Activated T-cell treated with anti-CD3 and anti-CD28 coated beads, Interleukin-2, amount 50 U/mL, for 72 hours (primary cell): ENCODE measurements at places on chromosomes 3 and 15.

DNA sequence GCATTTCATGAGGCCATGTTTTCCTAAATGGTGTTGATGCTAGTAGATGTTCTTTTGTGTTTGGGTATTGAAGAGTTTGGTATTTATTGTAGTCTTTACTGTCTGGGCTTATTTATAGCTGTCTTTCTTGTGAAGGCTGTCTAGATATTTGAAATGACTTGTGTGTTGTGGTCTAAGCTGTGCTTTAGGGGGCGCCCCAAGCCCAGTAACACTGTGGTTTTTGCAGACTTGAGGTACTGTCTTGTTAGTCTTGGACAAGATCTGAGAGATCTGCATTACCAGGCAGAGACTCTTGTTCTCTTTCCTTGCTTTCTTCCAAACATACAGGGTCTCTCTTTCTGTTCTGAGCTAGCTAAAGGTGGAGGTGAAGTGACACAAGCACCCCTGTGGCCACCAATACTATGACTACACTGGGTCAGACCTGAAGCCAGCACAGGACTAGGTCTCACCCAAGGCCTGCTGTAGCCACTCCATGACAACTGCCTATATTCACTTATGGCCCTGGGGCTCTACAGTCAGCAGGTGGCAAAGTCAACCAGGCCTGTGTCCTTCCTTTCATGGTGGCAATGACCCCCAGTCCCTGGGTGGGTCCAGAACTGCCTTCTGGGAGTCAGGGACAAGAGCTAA is 152.1 kb upstream of the TBC1D5 start:
- no peaks in the 10 kb centered on the region for H3K27me3 ChIP-seq
- H3K4me1 ChIP-seq, result no peaks in the 10 kb centered on the region
- H3K4me3 ChIP-seq, result no peak overlapping the region
- peak; percentile 55 for DNase-seq
- H3K27ac ChIP-seq, result no peak overlapping the region
- H3K36me3 ChIP-seq, result no peaks in the 10 kb centered on the region

DNA sequence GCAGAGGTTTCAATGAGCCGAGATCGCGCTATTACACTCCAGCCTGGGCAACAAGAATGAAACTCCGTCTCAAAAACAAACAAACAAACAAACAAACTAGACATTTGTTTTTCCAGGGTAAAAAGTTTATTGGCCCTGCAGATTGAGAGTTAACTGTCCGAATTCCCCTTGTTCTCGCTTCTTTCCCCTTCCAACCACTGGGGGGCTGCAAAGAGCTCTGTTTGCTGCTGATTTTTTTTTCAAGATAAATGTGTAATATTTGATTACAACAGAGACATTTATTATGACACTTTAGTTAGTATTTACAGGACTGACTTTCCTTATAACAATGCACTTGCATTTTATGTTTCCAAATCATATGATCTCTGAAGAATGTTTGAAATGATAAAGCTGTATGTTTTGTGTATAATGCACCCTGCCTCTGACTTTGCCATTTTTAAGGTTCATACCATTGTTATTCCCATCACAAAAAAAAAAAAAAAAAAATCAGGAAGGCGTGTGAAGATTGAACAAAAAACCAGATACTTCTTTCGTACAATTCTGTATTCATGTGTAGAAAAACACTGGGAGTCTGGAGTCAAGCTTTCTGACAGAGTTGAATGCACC is 2.8 kb downstream of the CLSTN2 start:
- no peaks in the 10 kb centered on the region for H3K36me3 ChIP-seq
- peaks cover 75% of the 10 kb centered on the region for H3K27me3 ChIP-seq
- H3K4me3 ChIP-seq, result no peak overlapping the region

DNA sequence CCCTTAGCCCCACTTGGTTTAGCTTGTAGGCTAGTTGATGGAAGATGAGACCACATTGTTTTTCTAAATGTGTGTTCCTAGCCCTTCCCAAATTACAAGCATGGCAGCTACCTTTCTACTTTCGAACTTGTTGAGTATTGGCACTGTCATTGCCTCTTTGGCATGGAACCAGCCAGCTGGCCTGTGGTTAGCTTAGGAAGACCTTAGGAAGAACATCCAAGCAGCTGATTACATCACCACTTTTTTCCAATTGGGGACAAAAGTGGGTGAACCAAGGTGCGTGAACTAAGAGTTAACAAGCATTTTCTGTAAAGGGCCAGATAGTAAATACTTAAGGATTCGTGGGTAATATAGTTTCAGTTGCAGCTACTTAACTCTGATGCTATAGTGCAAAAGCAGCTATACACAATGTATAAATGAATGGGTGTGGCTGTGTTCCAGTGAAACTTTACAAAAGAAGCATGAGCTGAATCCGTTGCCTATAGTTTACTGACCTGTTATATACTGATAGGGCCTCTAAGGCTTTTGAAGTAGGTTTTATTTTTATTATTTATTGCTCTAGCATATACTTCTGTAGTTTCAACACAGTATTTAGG is 8.5 kb downstream of the KLHL18 start:
- H3K27ac ChIP-seq, result no peak overlapping the region
- no peaks in the 10 kb centered on the region for H3K27me3 ChIP-seq
- DNase-seq, result no peak
- peaks cover 27% of the 10 kb centered on the region for H3K4me1 ChIP-seq

DNA sequence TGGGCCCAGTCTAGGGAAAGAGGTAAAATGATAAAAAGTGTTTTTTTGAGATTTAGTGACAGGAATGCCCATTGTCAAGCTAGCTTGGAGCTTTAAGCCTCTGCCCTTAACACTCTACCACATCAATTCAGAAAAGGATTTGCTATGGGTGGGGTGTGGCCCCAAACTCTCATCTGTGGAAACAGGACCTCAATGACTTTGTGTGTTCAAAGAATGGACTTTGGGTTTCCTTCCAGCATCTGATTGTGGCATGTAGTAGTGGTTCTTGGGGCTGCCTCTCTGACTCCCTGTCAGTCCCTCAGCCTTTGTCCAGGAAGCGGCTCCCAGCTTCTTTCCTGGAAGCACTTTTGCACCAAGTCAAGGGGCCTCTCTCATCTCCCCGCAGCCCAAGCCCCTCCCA is 56.1 kb downstream of the CCNL1 start:
- H3K27me3 ChIP-seq, result no peaks in the 10 kb centered on the region
- H3K27ac ChIP-seq, result peak overlapping the region; percentile 62
- peaks cover 1% of the 10 kb centered on the region for H3K36me3 ChIP-seq
- DNase-seq, result no peak
- peak overlapping the region; percentile 45 for H3K4me3 ChIP-seq

- no peak for DNase-seq
- H3K4me1 ChIP-seq, result no peaks in the 10 kb centered on the region
- H3K4me3 ChIP-seq, result no peak overlapping the region
- no peak overlapping the region for H3K27ac ChIP-seq
- H3K27me3 ChIP-seq, result peaks cover 2% of the 10 kb centered on the region
- no peaks in the 10 kb centered on the region for H3K36me3 ChIP-seq
Measured at GRCh38 chr3:122105626-122106025, 50.5 kb downstream of the CD86 start.

DNA sequence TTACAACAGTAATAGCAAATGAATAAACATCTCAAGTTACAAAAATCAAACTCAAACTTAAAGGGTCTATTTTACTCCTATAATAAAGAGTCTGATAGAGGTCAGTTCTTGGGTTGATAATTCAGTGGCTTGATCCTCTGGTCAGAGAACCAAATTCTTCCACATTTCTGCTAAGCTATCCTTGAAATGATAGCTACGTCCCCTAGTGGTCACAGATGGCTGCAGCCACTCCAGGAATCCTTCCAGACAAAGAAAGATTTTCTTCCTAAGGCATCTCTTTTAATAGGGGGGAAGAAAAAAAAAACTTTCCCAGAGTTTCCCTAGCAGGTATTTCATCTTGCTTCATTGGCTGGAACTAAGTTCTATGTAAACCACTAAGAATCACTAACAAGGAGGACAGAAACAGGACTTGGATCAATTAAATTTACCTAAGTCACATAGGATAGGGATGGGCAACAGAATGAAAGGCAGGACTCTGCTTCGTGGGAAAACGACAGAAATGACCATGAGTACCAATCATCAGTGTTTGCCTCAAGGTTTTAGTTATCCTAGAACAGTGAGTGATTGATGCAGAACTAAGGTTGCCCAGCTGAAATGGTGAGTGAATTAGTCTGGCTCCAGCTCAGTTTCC is 160.7 kb downstream of the STAC start:
- no peaks in the 10 kb centered on the region for H3K4me1 ChIP-seq
- no peak for DNase-seq
- H3K4me3 ChIP-seq, result no peak overlapping the region
- H3K27ac ChIP-seq, result no peak overlapping the region

- peaks cover 78% of the 10 kb centered on the region for H3K27me3 ChIP-seq
- DNase-seq, result peak; percentile 14
- H3K36me3 ChIP-seq, result no peaks in the 10 kb centered on the region
- no peak overlapping the region for H3K27ac ChIP-seq
- H3K4me3 ChIP-seq, result peak overlapping the region; percentile 83
Measured at GRCh38 chr15:63043335-63044076, 959 bp downstream of the TPM1 start.

DNA sequence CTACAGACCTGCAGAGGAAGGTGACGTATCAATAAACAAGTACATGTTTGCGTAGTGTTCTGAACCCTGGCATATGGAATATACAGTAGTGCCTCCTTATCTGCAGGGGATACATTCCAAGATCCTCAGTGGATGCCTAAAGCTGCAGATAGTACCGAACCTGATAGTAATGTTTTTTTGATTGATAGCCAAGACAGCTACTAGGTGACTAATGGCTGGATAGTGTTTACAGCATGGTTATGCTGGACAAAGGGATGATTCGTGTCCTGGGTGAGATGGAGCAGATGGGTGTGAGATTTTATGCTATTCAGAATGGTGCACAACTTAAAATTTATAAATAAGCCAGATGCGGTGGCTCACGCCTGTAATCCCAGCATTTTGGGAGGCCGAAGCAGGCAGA is 55.8 kb upstream of the IGF2BP2 start:
- no peak for DNase-seq
- no peaks in the 10 kb centered on the region for H3K36me3 ChIP-seq
- H3K4me3 ChIP-seq, result no peak overlapping the region
- H3K27me3 ChIP-seq, result peaks cover 6% of the 10 kb centered on the region
- H3K4me1 ChIP-seq, result peaks cover 4% of the 10 kb centered on the region
- H3K27ac ChIP-seq, result no peak overlapping the region

DNA sequence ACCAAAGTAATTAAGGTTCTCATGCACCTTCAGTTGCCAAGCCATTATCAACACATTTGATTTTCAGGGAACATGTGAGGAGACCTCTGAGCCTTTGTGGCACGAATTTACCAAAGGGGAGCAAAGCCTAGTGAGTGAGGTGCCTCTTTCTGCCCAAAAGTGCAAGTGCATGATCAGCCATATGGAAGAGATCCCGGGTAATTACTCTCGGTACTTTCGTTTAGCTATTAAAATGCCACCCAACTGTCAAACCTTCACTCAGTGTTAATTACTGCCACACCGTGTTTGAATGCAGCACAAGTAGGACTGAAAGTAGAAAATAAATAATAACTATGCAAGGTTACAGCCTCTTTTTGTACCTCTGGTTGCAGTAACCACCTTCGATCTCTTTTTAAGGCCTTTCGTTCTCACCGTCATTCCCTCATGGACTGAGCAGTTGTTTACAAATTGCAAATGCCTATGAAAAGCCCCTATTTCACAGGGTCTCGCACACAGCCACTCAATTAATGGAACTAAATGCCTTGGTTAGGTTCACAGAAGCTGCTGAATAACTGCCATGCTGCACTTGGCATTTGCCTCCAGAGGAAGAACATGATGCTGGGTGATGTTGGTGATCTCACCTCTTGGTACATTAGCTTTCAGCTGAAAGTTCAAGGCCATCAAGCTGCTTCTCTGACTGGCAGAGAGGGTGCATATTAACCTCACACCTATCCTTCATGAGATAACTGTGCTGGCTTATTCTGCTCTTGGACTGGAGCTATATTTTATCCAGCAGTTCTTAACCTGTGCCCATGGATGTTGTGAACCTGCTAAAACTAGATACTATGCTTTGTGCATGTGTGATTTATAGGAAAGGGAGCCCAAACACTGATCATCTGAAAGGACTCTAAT is 69.9 kb downstream of the TNIK start:
- H3K4me1 ChIP-seq, result peaks cover 23% of the 10 kb centered on the region
- no peaks in the 10 kb centered on the region for H3K27me3 ChIP-seq
- DNase-seq, result no peak
- H3K36me3 ChIP-seq, result peaks cover 8% of the 10 kb centered on the region
- H3K27ac ChIP-seq, result no peak overlapping the region

GRCh38 chr3:66348704-66349103 is 127.9 kb downstream of the SLC25A26 start:
- no peak for DNase-seq
- no peak overlapping the region for H3K27ac ChIP-seq
- H3K4me1 ChIP-seq, result no peaks in the 10 kb centered on the region
- H3K27me3 ChIP-seq, result no peaks in the 10 kb centered on the region
- peaks cover 8% of the 10 kb centered on the region for H3K36me3 ChIP-seq

DNA sequence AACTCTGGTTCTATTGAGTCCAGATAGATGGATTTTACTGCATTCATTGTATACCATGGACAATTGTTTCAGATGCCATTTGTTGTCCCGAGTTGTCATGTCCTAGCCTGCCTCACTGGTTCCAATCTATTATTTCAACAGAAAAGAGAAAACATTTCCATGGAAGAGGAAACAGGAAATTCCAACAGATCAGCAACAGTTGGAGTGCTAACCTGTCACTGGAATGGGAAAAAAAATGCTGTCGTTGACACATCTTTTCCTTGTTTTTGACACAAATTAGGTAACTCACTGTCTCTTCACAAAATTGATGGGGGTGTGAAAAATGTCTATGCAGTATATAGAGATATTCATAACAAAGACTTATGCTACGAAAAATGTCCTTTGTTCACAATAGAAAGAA is 432.0 kb upstream of the TBL1XR1 start:
- no peak overlapping the region for H3K27ac ChIP-seq
- no peak overlapping the region for H3K4me3 ChIP-seq
- DNase-seq, result no peak
- peaks cover 2% of the 10 kb centered on the region for H3K36me3 ChIP-seq
- H3K27me3 ChIP-seq, result no peaks in the 10 kb centered on the region
- peaks cover 9% of the 10 kb centered on the region for H3K4me1 ChIP-seq

DNA sequence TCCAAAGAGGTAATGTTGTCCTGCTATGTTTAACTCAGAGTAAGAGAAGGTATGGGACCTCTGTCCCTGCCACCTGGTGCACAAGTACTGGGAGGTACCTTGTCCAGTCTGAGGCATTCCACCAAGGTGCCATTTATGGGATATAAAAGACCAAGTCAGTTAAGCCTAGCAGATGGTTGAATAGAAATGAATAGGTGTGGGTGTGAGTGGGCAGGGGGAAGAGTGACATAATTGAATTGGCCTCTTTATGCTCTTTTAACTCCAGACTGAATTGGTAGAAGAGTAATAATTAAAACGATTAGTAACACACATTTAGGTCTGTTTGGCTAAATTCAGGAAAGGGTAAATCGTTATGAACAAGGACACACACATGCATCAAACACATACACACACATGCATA is 562 bp downstream of the ADGRG7 start:
- DNase-seq, result no peak
- H3K36me3 ChIP-seq, result no peaks in the 10 kb centered on the region
- H3K27ac ChIP-seq, result no peak overlapping the region

GRCh38 chr3:15324379-15324808 is 8.0 kb downstream of the SH3BP5 start:
- no peaks in the 10 kb centered on the region for H3K36me3 ChIP-seq
- no peak overlapping the region for H3K27ac ChIP-seq
- peaks cover 59% of the 10 kb centered on the region for H3K4me1 ChIP-seq
